ENCODE measurements at places on chromosomes 1 and 21.
A peak's percentile ranks its signal among the peaks of the same experiment; 100 is the strongest.

- no peak for ATAC-seq
These were observed 13.4 kb downstream of the RTCA start for GRCh38 chr1:100279358-100279923.

GRCh38 chr1:227317011-227317451 lies 1.3 kb downstream of the CDC42BPA start:
- ATAC-seq, result no peak

DNA sequence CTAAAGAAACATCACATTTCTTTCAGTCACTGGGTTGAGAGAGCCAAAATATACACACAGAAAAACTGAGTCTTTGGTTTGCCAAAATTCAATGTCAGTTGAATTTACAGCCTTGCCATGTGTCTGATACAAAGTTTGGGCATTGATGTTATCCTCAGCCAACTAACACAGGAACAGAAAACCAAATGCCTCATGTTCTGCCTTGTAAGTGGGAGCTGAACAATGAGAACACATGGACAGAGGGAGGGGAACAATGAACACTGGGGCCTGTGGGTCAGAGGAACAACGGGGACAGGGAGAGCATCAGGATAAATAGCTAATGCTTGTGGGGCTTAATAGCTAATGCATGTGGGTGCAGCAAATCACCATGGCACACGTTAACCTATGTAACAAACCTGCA lies 39.6 kb upstream of the C21orf91 start:
- no peak for ATAC-seq

GRCh38 chr1:237799762-237800474 lies 90.8 kb downstream of the ZP4 start:
- ATAC-seq, result peak; percentile 100

GRCh38 chr21:25986928-25987327 lies 183.6 kb downstream of the APP start:
- no peak for ATAC-seq

DNA sequence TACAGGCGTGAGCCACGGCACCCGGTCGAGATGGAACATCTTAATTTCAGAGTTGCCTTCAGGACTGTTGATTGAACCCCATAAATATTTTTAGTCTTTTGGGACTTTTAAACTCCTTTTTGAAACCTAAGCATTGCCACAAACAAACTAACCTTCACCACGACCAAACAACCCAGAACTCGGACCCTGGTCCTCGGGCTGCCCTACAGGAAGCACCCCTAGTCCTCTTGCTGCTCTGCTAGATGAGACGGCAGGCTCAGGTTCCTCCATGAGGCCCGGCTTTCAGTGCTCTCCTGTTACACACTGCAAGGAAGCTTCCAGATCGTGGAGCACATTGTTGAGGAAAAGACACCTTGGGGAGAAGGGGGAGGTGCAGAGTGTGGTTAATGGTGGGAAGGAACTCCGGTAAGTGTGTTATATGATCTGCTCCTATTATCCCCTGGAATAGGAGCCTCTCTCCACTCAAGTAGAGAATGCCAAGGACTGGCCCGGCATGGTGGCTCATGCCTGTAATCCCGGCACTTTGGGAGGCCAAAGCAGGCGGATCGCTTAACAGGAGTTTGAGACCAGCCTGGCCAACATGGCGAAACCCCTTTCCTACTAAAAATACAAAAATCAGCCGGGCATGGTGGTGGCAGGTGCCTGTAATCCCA lies 5.7 kb downstream of the EPHX1 start:
- no peak for ATAC-seq

- ATAC-seq, result no peak
These were observed 10.5 kb downstream of the ACOT11 start for GRCh38 chr1:54558434-54559030.
